ENCODE measurements at places on chromosomes 4 and X.

GRCh38 chrX:55874807-55875206 lies 157.3 kb downstream of the RRAGB start:
- no peak for DNase-seq

DNA sequence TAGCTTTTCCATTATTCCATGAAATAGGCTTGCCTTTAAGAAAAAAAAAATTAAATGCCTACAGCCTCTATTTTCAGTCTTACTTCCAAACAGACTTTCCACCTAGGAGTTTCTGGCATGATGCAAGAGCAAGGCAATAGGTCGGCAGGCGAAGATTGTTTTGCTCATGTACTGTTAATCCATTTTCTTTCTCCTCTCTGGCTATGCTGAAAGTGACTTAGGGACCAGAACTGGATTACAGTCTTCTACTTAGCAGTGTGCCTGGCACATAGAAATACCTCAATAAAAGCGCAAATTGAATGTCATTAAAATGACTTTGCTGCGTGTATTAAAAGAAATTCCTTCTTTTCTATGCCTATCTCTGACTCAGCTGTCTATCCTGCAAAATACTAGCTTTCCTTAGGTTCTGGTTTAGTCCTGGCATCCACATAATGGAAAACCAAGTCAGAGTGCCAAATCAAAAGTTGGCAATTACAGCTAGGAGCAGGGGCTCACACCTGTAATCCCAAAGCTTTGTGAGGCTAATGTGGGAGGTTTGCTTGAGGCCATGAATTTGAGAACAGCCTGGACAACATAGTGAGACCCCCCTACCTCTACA lies 51.9 kb downstream of the CC2D2A start:
- no peak for DNase-seq

- no peak for DNase-seq
Measured at GRCh38 chr4:176778063-176778462, 14.7 kb downstream of the VEGFC start.

DNA sequence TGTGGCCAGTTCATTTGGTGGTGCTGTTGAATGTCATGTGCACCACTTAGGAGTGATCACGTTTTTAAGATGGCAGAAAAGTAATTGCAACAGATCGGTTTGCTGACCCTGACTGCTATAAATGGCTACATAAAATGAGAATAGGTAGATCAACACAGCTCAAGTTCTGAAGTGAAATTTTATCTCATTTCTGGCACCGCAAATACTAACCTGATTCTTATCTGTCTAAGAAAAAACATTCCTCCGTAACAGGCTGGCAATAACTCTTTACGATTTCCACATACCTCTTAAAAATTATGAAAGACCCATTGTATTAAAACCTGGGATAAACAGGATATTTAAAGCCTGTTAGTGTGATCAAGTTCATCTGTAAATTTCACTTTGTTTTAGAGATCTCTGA lies 387.5 kb downstream of the PDGFC start:
- DNase-seq, result peak; percentile 9

DNA sequence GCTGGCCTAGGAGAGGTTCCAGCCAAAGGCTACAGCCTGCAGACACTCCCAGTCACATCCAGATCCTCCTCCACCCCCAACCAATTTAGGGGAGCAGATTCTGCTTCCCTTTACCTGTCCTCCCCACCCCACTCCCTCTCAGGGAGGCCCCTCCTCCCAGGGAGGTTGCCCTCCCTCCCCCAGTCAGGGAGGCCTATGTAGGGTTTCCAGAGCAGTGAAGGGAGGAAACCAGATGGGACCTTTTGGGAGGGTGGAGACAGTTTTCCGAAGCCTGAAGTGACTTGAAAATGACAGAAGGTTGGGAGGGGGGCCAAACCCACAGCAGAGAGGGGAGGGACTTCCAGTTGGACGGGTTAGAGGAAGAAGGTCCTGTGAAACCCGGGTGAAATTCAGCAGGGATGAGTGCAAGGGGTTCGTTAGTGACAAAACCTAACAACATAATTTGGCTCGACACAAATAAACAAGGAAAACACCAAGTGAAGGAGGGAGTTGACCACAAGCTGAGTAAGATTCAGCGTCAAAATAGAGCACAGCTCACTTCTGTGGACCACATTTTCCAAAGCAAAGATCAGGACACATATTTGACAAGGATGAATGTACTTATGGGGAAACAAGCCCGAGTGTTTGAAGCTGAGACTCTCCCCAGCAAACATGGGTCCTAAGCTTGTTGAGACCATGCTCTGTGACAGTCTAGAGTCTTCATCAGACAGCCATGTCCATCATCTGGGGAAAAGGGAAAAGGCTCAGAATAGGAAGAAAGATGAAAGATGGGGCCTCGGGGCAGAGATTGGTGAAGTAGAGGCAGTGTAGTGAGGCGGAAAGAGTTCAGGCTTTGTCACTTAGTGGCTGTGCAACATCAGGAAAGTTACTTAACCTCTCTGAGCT lies 46.4 kb downstream of the PRPS1 start:
- peak; percentile 93 for DNase-seq

DNA sequence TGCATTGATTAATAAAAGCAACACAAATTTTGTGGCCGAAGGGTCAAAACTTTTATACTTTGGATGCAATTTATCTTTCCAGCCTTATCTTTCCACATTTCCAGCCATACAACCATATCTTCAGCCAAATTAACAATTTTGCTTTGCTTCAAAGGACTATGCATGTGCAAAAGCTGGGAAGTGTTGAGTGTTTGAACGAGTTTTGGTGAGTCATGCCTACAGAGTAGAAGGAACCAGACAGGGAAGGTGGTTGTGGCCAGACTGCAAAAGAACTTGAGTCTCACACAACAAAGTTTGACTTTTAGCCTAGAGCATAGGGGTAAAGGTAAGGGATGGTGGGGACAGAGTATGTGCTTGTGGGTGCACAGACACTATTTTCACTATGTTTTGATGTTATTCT lies 53.0 kb upstream of the GABRA2 start:
- DNase-seq, result no peak

DNA sequence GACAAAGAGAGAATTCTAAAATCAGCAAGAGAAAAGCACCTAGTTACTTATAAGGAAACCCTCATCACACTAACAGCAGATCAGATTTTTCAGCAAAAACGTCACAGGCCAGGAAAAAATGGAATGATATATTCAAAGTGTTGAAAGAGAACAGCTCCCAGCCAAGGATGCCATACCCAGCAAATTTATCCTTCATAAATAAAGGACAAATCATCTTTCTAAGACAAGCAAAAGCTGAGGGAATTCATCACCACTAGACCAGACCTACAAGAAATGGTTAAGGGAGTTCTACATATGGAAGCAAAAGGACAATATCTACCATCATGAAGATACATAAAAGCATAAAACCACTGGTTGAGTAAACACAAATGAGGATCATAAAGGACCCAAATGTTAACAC lies 53.6 kb downstream of the MANBA start:
- no peak for DNase-seq

DNA sequence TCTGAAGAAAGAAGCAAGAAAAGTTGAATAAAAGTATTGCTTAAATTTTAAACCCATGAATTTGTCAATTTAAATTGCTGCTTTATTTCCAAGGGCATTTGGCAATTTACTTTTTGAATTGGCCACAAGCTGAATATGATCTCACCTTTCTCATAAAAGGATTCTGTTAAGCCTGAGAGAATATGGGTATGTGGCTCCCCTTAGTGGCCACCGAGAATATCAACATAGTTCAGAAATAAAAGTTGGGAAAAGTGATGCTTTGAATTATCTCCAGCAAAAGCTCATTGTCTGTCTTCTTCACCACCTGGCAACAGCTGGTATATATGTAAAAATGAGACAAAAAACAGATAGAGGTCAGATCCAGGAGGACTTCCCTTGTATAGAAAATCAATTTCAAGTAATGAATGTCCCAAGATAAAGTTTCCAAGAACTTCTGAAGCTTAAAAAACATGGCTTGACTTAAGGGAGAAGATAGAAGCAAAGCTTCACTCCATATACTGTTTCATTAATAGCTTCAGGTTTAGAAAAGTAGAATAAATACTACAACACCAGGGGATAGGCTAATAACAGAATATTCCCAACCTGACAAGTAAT lies 290.7 kb upstream of the FAM241A start:
- peak; percentile 49 for DNase-seq

DNA sequence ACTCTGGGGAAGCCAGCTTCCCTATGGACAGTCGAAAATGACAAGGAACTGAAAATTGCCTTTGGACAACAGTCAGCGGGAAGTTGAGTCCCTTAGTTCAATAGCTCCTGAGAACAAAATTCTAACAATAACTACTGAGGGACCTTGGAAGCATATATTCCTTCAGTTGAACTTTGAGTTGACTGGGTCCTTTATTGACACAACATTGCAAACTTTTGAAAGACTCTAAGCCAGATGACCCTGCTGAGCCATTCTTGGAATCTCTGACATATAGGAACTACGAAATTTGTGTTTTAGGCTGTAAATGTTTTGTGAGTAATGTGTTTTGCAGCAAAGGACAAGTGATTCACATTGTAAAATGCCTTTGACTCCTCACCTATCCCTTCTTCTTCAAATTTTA lies 548.8 kb upstream of the LCORL start:
- no peak for DNase-seq
